SK-N-MC (cell line): ENCODE measurements at places on chromosomes 4 and X.

DNA sequence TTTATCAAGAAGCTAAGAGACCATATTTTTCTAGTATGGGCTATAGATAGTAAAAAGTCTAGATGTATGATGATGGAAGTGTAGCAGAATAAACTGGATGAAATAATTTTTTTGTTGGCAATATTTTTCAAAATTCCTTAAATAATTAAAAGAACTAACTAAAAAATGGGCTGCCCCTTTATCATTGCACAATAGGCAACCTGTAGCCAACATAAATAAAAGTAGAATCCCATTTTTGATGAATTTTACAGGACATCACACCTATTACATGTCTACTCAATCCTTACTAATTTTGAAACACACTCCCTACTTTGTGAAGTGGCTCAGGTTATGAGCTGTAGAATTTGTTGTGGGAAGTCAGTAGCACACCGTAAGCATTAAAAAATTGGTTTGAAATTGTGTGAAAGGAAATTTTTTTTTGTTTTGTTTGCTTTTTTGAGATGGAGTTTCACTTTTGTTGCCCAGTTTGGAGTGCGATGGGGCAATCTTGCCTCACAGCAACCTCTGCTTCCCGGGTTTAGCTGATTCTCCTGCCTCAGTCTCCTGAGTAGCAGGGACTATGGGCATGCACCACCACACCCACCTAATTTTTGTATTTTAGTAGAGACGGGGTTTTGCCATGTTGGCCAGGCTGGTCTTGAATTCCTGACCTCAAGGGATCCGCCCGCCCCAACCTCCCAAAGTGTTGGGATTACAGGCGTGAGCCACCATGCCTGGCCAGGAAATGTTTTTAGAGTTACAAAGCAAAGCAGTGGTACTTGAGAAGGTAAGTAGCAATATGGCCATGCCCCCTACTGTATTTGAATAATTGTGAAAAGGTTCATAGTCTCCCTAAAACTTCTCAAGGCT lies 8.9 kb upstream of the RUFY3 start:
- DNase-seq, result no peak

- DNase-seq, result no peak
Measured at GRCh38 chrX:24305905-24306304, 8.0 kb downstream of the SUPT20HL2 start.

GRCh38 chrX:150942942-150943594 lies 40.1 kb upstream of the HMGB3 start:
- no peak for DNase-seq

DNA sequence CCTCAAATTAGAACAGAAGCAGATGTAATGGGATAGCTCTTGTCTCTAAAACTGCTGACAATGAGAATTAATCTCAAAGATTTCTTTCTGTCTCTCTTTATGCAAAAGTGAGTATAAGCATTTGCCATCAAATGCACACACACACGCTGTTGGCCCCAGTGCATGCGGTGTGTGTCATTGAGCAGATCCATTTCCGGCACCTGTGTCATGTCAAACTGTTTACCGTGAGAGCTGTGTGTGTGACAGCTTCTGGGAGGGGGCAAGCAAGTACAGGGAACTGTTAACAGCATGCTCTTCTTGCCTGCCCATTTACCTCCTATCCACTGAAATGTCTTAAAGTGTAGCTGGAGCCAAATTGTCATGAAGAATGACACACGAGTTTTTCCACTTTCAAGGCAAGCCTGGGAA lies 297.9 kb upstream of the FAT4 start:
- DNase-seq, result no peak

- DNase-seq, result no peak
Measured at GRCh38 chr4:73575660-73576059, 44.6 kb downstream of the RASSF6 start.

GRCh38 chr4:82458729-82459128 lies 28.3 kb downstream of the ENOPH1 start:
- no peak for DNase-seq

- DNase-seq, result no peak
Measured at GRCh38 chrX:86002076-86002896, 45.1 kb downstream of the CHM start.

- DNase-seq, result no peak
Measured at GRCh38 chrX:41043674-41044345, 41.4 kb upstream of the USP9X start.

- DNase-seq, result no peak
Measured at GRCh38 chrX:111164728-111165127, 68.7 kb downstream of the PAK3 start.

DNA sequence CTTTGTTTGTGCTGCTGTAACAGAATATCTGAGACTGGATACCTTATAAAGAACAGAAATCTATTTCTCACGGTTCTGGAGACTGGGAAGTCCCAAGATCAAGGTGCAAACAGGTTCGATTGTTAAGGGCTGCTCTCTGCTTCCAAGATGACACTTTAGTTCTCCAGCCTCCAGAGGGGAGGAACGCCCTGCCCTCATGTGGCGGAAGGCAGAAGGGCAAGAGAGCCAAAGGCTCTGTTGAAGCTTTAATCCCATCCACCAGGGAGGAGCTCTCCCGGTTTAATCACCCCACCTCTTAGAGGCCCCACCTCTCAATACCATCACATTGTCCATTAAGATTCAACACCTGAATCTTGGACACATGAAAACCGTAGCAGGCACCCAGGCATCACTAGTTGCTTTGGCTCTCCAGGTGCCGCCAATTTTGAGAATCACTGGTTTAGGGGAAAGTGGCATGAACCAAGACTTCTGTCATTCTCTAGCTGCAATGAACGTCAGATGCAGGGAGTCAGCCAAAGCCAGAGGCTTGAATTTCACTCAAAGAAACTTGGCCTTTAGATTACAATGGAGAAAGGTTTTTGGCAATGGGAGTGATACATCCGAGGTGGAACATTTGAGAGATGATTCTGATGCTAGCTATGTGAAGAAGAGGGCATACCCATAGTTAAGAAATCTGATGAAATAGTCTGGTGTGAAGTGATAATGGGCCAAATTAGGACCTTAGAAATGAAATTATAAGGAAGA lies 15.7 kb downstream of the FHL1 start:
- DNase-seq, result no peak

- DNase-seq, result no peak
Measured at GRCh38 chr4:38313999-38314561, 349.9 kb upstream of the KLF3 start.

DNA sequence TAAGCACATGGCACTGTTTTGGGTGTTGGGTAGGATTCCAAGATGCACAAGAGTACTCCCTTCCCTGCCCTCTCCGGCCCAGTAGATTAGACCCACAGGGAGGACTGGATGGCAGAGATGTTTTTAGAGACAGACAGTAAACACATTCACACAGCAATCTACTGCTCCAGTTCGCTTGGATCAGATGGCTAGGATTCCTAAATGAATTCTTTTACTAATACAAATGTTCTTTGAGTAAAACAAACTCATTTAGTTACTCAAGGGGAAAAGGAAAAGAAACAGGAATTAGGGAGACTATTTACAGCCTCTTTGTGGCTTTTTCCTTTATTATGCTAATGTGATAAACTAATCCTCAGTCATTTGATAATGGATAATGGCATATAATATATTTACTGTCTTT lies 5.9 kb downstream of the SNX25 start:
- DNase-seq, result no peak

- no peak for DNase-seq
Measured at GRCh38 chr4:111957116-111957515, 188.1 kb upstream of the FAM241A start.

GRCh38 chrX:38879631-38880220 lies 78.5 kb downstream of the MID1IP1 start:
- DNase-seq, result no peak

DNA sequence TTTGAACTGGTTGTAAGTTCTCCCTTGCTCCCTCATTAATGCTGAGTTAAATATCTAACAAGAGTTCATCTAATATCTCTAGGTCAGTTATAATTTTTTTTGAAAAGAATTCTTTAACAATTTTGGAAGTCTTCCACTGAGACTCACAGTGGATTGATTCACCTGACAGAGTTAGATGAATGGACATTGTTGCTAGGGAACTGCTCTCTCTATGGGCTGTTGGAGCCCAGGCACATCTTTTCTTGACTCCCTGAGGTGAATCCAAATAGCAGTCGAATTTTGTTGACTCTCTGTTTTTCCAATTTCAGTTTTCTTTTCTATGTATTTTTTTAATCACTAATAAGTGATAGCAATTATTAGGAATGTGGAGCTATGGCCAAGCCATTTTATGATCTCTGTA lies 996.1 kb upstream of the PABPC4L start:
- no peak for DNase-seq

- peak; percentile 34 for DNase-seq
Measured at GRCh38 chr4:165326831-165327210, 648 bp upstream of the MSMO1 start.

DNA sequence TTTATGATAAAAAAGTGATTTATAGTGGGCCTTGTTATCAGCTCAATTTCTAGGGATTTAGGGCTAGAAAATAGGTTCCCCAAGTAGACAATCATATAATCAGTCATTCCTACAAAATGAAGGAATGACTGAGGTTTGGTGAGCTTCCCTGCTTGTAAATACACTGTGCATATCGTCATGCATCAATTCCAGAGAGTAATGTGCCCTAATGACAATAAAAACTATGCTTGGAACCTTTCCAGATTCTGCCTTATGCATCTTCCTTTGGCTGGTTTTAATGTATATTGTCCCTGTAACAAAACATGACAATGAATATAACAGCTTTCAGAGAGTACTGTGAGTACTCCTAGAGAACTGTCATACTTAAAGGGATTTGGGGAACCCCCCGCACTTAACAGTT lies 1310.9 kb downstream of the PCDH7 start:
- DNase-seq, result no peak

- no peak for DNase-seq
Measured at GRCh38 chr4:61231421-61231820, 31.3 kb downstream of the ADGRL3 start.

DNA sequence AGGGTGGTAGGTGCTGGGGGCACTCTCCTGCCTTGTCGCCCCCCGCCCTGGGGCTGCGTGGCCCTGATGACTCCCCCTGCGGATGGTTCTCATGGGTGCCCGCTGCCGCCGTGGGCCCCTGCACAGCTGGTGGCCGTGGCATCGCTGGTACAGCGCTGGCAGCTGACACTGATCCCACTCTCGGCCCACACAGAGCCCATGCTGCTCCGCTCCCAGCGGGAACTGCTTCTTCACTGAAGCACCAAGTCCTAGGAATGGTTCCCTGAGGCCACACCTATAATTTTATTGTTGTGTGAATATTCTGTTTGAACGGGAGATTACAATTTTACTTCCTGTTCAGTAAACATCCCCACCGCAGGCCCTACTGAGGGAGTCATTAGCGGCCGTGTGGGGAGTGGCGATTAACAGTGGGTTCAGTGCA lies 138.6 kb upstream of the NKX1-1 start:
- peak; percentile 35 for DNase-seq

- DNase-seq, result no peak
Measured at GRCh38 chr4:66017671-66018070, 347.4 kb upstream of the EPHA5 start.

- DNase-seq, result no peak
Measured at GRCh38 chr4:89290727-89291516, 16.7 kb downstream of the GPRIN3 start.

DNA sequence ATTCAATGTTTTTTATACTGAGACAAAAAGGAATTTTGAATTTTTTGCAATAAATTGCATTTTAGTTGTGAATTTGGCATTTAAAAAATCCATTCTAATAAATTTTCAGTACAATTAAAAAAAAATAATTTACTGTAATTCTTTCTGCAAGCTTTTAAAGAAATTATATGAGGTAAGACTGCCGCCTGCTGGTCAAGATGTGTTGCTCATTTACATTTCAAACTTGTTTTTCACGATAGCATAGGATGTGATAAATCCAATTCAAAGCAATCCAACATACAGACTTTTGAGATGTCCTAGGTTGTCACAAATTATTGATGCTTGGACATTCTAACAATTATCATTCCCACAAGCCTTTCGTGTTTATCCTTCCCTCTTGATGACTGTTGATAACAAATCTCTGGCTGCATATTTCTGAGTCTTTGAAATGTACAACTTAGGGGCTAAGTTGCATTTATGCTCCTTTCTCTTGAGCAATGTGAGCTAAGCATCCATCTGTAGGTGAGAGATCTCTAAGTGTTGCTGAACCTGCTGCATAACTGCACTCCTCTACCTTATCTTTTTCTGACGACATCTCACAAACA lies 21.7 kb upstream of the MFAP3L start:
- peak; percentile 57 for DNase-seq

- no peak for DNase-seq
Measured at GRCh38 chr4:121875652-121876051, 5.4 kb upstream of the BBS7 start.

DNA sequence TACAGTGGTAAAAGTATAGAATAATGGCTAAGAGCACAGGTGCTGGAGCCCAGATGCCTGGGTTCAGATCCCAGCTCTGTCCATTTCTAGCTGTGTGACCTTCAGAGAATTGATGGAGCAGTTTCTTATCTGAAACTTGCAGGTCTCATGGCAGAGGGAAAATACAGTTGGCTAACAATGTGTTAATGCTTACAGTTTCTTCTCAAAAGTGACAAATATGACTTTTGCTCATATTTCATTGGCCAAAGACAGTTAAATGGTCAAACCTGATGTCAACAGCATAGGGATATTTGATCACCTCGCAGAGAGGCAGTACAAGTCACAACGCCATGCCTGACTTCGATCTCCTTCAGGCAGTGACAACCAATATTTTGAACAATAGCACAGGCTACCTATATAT lies 60.2 kb upstream of the LCORL start:
- no peak for DNase-seq

DNA sequence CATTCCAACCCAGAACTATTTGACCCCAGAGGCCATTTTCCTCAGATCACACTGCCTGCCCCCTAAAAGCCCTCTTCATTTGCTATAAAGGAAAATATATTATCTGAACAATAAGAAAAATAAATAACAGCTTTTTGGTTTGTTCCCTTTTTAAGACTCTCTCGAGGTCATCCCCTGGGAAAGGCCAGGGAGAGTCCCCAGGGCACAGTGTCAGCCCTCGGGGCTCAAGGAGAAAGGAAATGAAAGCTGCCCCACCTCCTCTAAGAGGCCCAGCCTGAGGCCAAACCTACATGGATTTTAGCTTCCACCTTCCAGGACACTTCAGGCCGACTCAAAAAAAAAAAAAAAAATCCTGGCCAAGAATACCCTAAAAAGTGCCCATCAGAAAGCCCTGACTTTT lies 97.6 kb downstream of the SH3KBP1 start:
- no peak for DNase-seq

GRCh38 chr4:98659741-98660462 lies 1.5 kb upstream of the TSPAN5 start:
- no peak for DNase-seq

DNA sequence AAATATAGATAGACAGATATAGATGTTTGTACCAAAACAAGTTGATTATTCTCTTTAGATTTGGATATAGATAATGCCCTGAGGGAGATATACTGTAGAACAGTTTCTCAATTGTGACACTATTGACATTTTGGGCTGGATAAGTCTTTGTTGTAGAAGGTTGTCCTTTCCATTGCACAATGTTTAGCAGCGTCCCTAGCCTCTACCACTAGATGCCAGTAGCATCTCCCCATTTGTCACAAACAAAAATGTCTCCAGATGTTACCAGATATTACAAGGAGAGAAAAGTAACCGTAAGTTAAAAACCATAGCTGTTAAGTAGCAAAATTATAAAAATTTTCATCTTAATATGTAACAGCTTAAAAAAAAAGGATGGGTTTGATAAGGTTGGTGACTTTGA lies 2595.3 kb downstream of the ARAP2 start:
- DNase-seq, result no peak

GRCh38 chr4:106529348-106530023 lies 160.9 kb upstream of the GIMD1 start:
- DNase-seq, result no peak

- no peak for DNase-seq
Measured at GRCh38 chr4:123673971-123674370, 277.4 kb downstream of the SPRY1 start.
